Stimulated activated CD4-positive, alpha-beta T cell treated with anti-CD3 and anti-CD28 coated beads, TNF-alpha, amount 100 ng/mL, for 24 hours (primary cell): ENCODE measurements at places on chromosomes 1 and 21.
A peak's percentile ranks its signal among the peaks of the same experiment; 100 is the strongest.

GRCh38 chr1:59046134-59046533, 250.8 kb upstream of the FGGY start:
- DNase-seq: no peak

DNA sequence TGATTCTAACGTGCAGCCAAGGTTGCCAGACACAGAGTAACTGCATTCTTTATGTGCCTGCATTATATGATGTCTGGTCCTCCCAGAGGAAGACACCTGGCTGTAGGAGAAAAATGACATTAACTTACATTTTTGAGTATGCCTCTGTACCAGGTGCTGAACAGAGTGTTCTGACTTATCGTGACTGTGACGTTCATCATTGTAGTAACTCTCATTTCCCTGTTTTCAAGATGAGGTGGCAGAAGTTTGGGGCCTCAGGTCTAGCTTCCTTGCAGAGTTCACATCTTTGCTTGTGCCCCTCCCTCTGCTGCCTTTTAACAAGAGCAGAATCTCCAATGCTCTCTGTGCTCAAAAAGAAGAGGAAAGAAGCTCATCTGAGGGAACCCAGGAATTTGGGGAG, 488.0 kb downstream of the AJAP1 start:
- no peak for DNase-seq

DNA sequence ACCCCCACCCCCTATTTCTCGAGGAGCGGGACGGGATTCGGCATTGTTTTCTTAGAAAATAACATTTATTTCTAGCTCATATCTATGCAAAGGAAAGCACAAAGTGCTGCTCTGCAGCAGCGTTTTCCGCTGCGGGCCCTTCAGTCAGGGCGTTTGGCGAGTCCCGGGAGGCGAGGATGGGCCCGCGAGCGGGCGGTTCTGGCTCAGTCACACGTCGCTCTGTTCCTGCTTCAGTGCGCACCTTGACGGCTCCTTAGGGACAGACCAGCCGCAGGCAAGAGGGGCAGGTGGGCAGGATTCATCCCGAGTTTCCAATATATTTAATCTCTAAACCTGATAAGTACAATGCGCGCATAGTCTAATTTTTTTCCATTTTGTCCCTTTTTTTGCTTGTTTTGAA, 5.7 kb downstream of the DMRTA2 start:
- no peak for DNase-seq

GRCh38 chr1:156571919-156572662, at the start of gene IQGAP3:
Gene IQGAP3 (minus strand): TSS chr1:156572565. CDS start chr1:156572529, 36 bp downstream.
- peak; percentile 40 for DNase-seq

GRCh38 chr1:223716302-223716862, 4.0 kb downstream of the CAPN2 start:
- DNase-seq: no peak

- no peak for DNase-seq
Measured at GRCh38 chr1:244862354-244862698, 2.0 kb downstream of the HNRNPU start.
